ENCODE measurements at places on chromosomes 2 and 18.

GRCh38 chr2:96963316-96963715 is 23.1 kb downstream of the FAM178B start:
- DNase-seq: no peak

- DNase-seq: no peak
These were observed 608 bp downstream of the CDH7 start for GRCh38 chr18:65751155-65752085.

GRCh38 chr2:110853516-110853915 is 121.1 kb downstream of the ACOXL start:
- DNase-seq: peak; percentile 15

DNA sequence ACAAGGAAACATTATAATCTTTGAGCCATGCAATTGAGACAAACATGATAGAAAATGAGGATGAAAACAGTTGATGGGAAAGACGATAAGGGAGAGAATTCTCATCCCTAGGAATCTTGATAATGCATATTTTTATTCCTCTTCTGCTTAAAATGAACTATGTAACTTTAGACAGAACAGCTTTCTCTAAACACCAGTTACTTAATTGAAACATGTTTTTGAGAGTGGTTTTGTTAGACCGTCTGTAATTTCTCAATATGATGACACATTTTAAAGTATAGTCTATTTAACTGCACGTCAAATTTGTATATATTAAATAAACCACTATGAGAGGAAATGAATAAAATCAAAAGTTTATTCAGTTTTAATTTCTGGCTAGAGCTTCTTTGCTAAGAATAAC is 1453.9 kb upstream of the NXPH2 start:
- no peak for DNase-seq

DNA sequence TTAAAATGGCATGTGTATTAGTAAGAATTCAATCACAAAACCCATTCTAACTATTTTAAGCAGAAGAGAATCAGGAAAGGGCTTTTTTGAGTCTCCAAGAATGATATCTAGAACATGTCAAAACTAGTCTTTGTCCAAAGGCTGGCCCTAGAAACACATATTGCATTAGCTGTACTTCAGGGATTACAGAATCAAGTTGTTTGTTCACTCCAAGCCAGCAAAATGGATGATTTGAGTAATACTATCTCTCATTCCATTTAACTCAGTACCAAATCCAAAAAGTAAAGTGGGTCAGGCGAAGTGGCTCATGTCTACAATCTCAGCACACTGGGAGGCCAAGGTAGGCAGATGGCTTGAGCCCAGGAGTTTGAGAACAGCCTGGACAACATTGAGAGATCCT is 41.3 kb downstream of the ATF2 start:
- DNase-seq: no peak

GRCh38 chr2:80078290-80079036 is 226.1 kb downstream of the LRRTM1 start:
- peak; percentile 39 for DNase-seq

DNA sequence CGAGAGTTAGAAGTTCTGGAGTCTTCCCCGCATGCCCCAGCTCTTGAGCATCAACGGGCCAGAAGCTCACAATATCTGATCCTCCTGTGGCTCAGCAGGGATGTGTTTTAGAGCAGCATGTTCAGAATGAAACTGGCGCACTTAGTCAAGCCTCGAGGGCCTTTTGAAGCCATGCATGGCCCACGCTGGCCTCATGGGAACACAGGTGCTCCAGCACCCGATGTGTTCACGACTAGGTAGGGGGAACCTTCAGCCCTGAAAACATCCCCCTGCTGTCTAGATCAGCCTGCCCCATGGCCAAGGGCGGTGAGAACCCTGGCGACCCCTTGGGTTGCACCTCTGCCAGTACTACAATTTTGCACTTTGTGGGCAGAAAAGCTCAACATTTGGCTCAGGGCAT is 32.8 kb downstream of the MSH6 start:
- no peak for DNase-seq

- no peak for DNase-seq
These were observed 286.8 kb downstream of the CLIP4 start for GRCh38 chr2:29401994-29402393.

DNA sequence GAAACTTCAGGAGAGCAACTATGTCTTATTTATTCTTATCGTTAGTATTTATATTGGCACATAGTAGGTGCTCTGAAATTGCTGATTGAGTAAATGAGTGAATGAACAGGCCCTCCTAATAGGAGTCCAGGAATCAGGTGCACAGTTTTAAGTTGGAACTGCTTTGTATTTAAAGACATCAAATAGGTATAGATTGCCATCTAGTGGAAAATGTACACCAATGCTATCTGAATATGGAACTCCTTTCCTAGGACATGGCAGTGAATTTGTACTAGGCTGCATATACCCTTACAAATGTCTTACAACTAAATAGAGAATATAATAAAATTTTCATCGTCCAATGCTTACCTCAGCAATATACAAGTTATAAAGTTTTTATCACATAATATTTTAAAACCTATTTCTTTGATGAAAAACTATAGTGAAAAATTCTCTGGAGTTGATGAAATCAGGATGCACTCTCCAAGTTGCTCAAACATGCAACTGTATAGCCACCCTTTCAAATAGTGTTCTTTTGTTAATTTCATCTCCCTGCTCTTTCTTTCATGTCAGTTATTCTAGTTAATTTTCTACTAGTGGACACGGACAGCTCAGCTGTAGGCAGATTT is 318.9 kb upstream of the SYT4 start:
- peak; percentile 32 for DNase-seq

DNA sequence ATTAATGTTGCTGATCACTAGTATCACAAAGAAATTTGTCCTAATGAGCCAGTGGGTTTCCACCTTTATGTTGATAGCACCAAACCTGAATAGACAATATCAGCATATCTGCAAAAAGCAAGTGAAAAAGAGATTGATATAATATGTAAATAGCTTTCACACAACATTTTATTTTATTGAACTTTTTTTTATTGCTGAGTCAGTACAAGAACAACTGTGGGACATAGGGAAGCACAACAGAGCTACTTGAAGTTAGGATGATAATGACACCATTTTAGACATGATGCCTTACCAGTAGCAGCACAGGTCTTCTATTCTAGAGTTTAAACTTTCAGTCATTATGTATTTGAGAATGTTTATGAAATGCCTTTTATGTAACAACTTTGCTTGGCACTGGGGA is 554.1 kb upstream of the SETBP1 start:
- DNase-seq: no peak

DNA sequence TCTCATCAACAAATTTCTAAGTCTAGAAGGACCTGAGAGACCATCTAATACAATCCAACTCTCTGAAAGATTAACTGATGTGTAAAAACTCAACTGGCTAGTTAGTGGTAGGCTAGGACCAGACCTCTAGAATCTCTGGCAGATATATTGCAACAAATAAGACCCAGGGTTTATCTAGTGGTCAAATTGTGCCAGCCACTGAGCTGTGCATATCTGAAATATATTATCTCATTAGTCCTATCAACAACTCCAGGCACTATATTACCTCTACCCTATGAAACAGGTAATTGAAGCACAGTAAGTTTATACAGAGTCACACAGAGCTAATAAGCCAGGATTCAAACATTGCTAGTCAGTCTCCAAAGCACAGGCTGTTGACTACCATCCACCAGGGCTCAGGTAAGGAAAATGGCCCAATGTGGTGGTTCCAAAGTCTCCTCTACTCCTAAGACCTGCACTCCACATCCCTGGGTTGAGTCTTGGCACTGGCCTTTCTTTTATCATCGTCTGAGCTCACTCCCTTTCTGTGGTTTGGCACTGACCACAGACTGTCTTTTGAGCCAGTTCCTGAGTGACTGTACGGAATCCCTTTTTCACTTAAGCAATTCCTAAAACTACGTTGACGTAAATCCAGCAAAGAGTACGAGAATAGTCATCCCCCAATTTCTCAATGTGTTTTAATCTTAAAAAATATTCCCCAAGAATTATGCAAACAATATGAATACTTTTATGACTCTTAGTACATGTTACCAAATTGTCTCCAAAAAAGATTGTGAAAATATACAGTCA is 11.9 kb upstream of the PID1 start:
- peak; percentile 79 for DNase-seq

DNA sequence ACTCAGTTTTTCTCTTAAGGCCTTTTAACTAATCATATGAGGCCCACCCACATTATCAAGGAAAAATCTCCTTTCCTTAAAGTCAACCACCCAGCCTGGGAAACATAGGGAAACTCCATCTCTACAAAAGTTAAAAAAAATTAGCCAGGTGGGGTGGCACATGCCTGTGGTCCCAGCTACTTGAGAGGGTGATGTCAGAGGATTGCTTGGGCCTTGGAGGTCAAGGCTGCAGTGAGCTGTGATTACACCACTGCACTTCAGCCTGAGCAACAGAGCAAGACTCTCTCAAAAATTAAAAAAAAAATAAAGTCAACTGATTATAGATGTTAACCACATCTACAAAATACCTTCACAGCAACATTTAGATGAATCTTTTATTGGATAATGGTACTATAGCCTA is 5.8 kb downstream of the DPYSL5 start:
- no peak for DNase-seq

DNA sequence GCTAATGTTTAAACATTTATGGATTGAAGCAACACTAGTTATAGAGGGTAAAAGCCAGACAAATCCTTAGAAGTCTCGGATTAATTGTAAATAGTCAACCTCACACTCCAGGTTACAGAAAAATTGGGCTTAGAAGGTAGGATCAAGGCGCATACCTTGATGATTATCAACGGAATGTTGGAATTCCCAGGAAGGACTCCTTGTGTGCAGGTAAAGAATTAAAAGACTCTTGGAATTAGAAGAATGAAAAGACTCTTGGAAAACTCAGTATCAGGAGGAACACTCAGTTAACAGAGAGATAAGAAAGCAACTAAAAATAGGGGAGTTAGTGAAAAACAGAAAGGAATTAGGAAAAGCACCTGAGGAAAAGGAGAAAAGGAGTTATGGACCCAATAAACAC is 29.3 kb upstream of the EPHA4 start:
- no peak for DNase-seq

DNA sequence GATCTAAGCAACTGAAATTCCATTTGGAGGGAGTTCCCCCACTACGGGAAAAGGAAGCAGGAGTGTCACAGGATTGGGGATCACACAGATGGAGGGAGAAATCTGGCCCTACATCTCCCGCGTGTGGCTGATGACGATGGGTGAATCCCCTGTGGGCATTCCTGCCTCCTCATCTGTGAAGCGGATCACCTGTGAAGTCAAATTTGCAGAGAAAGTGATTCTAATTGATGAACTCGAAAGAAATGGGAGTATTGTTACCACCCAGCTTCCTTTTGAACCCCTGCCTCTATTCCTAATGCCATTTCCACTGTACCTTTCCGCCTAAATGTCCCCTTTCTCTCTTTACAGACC is 92.0 kb downstream of the CMPK2 start:
- DNase-seq: no peak

GRCh38 chr2:26284132-26284531 is 39.4 kb downstream of the HADHB start:
- DNase-seq: peak; percentile 76

GRCh38 chr18:46160050-46160798 is 56.0 kb downstream of the HAUS1 start:
- peak; percentile 28 for DNase-seq

DNA sequence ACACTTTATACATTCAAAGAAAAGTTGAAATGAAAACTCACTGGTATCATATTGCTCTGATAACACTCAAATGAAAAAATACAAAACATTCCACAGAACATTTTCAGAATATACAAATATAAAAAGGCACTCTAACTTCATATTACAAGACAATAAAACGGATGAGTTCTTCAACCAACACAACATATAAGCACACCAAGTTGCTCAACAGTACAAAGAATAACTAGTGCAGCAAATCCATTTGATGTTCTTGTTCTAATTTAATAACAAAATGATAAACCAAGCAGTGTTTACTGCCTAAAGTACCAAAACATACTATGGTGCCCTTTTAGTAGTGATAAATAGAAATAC is 60.8 kb upstream of the PGAP1 start:
- DNase-seq: no peak

DNA sequence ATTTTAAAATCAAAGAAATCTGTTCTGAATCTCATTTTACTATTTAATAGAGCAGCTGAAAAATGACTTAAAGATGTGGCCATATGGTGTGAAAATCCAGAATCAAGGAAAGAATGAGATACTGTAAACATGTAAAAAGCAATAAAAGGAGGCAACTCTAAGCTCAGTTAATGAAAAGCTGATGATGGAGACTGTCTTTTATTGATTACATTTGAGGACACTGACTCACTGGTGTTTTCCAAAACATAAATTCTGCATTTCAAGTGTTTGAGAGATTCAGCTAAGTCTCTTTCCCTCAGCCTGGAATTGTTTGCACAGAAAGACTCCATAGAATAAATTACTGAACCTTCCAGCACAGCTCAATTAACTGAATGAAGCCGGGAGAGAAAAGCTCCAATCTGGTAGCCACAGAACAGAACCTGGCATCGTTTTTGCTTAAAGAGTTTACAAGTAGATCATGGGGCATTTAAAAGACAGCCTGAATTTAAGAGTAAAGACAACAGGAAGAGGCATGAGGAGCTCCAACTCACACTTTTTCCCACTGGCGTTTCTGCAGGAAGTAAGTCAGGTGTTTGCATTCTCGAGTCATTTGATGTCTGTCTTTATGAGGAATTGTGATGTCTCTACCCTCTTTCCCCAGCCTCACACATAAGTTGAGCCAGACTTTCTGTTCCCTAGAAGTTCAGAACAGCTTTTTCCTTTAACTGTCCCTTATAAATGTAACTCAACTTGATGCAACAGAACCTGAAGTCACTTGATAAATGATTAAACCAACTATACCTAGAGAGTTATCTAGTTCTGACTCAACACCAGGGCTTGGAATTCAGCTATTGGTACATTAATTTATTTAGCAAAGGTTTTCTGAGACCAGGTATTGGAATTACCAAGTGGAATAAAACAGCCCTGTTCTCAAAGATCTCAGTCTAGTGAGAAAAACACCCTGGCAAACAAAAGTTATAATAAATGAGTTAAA is 53.3 kb downstream of the FTCDNL1 start:
- DNase-seq: no peak

DNA sequence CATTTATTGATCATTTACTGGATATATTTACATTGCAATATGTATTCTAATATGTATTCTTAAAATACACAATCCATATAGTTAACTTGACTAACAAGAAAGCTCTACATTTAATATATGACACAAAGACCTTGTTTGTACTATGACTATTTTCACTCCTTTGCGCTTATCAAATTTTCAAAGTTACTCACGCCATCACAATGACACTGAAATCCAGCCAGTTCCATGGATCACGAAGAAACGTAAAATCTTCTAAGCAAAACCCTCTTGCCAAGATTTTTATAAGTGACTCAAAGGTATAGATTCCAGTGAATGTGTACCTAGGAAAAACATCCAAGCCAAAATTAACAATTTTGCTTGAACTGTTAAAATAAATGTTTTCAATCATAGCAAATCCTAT is 39.6 kb downstream of the SCN3A start:
- DNase-seq: peak; percentile 52

DNA sequence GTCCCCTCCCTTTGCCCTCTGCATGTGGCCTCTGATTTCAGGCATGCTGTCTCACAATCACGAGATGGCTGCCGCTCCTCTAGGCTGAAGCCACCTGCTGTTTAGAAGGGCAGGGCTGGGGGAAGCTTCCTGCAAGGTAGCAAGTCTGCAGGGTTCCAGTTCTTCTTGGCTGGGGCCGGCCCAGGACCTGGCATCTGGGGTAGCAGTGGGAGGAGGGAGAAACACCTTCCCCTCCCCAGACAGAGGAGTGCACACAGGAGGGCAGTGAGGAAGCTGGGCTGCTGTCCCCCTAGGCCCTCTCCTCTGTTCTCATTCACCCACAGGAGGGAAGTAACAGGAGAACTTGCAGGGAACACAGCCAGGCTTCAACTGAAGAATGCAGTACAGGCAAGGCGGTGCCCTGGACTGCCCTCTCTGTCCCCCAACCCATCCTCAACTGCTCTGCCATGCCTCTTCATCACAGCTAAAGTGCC is 345.9 kb upstream of the HS6ST1 start:
- DNase-seq: no peak
